ENCODE measurements at places on chromosomes 7 and 10.
A peak's percentile ranks its signal among the peaks of the same experiment; 100 is the strongest.

DNA sequence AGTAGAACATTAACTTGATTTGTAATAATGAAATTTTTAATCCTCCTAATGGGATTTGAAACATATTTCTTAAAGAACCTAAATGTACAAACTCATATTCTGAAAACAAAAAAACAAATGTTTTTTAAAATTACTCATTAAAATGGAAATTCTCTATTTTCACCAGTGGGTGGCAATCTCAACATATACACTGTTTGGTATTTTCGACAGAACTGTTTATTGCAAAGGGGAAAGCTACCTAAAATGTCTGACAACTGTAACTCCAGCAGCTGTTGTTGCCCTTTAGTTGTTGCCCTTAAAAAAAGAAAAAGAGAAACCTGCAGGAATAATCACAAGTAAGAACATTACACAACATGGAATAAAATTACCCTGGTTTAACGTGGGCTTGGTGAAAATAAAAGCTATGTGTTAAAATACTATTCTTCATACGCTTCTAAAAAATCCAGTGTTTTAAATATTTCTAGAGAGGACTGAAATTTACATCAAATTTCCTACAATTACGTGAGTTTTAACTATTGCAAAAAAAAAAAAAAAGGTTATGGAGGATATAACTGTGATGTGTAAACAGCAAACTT, 54.5 kb downstream of the COL1A2 start:
- DNase-seq, result no peak

- DNase-seq, result no peak
Measured at GRCh38 chr7:99191869-99192596, 15.9 kb downstream of the KPNA7 start.

- DNase-seq, result no peak
Measured at GRCh38 chr7:1058821-1059199, 14.5 kb downstream of the GPR146 start.

DNA sequence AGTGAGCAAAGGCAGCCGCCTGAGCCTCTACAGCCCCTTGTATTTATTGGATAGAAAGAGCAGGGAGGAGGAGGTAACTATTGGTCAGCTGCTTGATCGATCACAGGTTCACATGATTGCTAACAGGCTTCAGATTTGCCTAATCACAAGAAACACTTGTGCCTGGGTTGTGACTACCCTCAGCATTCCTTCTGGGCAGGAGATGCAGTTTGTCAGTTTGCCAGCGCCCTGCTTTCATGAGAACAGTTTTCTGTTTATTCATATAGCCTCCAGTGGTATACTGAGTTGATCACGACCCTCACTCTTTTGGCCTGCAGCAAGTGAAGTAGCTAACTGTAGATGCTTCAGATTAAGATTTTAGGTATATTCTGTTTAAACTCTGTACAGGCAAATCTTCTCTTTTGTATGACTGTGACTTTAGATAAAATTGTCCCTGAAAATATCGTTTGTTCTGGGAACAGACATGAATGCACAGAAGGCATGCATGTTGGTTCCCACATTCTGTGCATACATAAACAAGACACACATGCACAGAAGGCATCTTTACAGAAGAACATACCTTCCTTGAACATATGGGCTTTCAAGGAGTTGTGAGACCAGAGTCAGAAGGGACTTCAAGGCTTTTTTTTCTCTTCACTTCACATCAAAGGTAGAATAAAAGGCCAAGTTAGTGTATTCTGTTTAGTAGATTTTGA, 422.4 kb upstream of the STEAP1 start:
- no peak for DNase-seq

DNA sequence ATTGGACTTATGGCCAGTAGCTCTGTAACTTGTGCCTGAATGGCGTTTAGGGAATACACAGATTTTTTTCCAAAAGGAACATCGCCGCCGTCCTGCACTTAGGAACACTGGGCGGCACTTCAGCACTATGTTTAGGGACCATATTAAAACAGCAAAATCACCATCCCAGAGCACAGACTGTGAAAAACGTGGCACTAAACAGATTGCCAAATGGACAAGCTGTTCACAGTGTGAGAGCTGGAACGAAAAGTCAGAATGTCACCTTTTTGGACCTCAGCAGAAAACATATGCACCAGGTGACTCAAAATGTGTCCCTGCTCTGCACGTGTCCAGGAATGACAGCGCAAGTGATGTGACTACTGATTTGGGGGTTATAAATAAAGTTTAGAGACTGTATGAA, 87.9 kb downstream of the ODAD2 start:
- no peak for DNase-seq

DNA sequence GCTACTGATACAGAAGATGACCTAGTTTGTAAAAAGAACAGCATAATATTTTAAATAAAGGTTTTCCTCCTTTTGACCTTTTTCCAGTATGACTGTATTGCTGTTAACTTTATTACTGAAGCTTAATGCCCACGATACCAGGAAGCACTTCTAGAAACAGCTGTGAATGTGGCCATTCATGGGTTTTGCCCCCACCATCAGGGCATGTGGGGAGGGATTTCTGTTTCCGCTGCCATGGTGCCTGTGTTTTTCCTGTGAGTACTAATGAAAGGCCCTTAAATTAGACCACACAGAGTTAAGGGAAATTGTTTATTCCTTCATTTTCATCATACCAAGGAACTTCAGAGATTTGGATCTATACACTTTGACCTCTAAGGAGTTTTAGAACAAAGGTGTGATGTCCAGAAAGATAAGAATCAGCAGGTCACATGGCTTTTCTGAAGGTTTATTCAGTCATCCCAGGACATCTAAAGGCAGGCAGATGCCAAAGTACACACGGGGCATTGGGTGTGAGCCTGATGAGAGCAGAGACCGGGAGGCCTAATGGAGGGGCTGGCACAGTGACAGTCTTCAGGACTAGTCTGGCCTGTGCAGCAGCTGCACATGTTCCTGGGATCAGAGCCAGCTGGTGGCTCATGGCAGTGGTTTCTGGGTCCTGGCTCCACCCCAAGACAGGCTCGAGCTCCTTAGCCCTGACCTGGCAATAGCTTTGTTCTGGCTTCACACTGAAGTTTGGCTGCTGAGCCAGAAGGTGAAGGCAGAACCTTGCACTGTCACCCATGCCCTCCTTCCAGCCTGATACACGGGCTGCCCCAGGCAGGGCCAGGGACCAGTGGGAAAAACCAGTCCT, 190.9 kb downstream of the REEP3 start:
- DNase-seq, result no peak

- DNase-seq, result no peak
Measured at GRCh38 chr7:159067576-159068487, 76.8 kb downstream of the VIPR2 start.

DNA sequence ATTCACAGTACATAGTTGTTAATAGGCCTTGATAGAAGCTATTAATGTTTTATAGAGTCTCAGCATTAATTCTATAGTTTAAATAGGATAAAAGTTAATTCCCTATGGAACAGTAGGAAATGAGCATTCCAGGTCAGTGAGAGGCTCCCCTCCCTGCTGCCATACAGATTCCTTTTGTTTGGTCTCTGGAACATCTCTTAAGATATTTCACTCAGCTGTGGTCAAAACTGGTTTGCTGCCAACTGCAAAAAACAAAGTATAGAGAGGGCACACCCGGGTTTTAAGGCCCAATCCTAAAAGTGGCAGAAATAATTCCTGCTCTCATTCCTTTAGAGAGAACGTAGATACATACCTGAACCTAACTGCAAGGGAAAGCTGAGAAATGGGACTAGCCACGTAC, 51.3 kb downstream of the MDFIC start:
- no peak for DNase-seq

GRCh38 chr10:1141701-1142100, 85.5 kb downstream of the WDR37 start:
- no peak for DNase-seq

GRCh38 chr7:151712810-151713125, 164.1 kb downstream of the PRKAG2 start:
- DNase-seq, result no peak

GRCh38 chr7:131109011-131109758, 218.5 kb upstream of the MKLN1 start:
- no peak for DNase-seq

DNA sequence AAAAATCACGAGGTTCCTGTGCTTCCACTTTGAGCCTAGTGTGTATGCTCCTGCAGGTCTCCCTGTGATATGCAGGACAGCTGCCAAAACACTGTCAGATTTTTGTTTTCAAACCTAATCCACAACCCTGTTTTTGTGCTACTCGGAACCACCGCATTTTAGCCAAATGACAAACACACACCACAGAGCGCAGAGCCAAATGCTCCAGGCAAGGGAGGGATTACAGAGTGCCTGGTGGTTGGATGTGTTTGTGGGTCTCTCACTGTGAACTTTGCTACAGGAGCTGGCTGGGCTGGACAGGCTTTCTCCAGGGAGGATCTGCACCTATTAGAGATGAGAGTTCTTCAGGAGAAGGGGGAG, 5.7 kb upstream of the RBM28 start:
- DNase-seq, result no peak

DNA sequence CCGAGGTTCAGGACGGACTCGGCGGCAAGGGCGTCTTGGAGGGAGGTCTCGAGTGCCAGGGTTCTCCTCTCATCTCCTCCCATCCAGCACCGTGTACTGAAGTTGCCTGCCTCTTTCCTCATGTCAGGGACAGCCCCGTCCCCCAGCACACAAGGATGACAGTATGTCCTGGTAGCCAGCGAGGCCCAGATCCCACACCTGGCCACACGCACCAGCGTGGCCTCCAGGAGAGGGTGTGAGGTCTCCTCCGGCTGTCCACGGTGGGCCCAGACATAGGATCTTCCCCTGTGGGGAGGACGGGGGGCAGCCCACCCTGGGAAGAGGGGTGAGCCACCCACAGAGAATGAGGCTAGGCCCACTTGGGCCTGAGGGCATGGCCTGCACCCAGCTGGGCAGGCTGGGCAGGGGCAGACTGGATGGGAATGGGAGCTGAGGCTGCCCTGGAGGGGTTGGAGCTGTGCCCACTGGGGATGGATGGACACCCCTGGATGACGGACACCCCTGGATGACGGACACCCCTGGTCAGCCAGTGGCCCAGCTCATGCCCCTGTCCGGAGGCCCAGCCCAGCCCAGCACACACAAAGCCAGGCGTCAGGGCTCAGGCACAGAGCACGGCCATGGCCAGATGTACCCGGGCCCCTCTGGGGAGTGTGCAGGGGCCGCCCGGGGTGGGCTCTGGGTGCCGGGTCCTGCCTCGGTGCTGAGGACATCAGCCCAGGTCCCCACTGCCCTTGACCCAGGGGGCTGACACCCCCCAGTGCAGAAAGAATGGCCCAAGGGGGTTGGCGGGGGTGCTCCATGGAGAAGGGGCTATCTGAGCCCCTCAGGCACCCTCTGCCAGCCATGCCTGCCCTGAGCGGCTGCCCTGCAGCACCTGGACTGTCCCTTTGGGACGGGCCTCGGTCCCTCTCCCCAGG, 30.9 kb upstream of the CFAP46 start:
- no peak for DNase-seq

- no peak for DNase-seq
Measured at GRCh38 chr10:125097409-125098070, 62.8 kb downstream of the CTBP2 start.

DNA sequence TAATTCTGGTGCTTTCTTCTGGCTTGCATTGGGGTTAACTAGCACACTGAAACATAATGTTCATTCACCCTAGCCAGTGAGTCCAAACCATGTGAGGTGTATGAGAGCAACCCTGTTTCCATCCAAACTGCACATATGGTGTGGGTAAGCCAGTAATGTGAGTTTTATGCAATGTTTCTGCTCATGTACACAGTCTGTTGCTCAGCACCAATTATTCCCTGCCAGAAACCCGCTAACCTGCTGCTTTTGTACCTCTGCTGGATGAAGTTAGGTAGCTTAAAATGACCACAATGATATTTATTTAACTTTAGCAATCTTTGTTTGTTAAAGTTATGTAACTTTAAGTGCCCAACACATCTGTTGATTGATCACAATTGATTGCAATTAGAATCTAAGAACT, 93.7 kb upstream of the RPA3 start:
- DNase-seq, result no peak

- DNase-seq, result peak; percentile 72
Measured at GRCh38 chr7:151448261-151449252, 8.6 kb upstream of the CRYGN start.
